ENCODE measurements at places on chromosomes 5 and 9.

DNA sequence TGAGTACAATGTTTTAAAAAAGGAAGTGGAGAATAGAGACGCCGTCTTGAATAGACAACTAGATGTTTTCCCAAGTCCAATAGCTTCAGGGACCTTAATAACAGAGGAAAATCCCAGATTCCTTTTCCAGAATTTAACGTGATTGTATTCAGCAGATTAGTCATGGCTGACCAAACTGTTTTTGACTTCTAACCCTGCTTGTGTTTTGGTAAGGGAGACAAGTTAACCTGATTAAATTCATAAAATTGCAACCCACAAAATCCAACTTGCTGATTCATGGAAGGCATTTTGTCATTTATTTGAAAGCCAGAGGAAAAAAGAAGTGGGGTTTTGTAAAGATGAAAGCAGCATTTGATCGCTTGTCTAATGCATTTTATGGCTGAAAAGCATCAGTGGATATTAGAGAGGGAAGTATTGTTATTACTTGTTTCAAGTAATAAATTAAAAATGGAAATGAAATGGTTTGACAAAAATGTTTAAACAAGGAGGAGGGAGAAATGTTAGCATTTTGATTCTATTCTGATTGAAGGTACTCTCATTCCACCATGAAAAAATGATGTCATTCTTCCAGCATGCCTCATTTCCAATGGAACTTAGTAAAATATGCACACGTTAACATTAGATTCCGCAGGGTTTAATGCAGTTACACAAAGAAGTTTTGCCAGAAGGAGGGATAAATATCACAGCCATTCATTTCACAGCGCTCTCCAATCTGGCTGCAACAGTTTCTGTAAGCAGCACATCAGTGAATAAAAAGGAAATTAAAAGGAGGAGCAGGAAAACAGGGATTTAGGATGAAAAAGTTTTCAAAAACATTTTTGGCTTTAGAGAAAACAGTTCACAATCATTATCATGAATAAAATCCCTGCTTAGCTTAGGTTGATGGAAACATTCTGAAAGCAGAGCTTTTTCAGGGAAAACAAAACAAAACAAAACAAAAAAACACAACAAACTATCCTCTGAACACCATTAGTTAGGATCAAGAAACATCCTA is 314.7 kb downstream of the PRR16 start:
- DNase-seq, result no peak

DNA sequence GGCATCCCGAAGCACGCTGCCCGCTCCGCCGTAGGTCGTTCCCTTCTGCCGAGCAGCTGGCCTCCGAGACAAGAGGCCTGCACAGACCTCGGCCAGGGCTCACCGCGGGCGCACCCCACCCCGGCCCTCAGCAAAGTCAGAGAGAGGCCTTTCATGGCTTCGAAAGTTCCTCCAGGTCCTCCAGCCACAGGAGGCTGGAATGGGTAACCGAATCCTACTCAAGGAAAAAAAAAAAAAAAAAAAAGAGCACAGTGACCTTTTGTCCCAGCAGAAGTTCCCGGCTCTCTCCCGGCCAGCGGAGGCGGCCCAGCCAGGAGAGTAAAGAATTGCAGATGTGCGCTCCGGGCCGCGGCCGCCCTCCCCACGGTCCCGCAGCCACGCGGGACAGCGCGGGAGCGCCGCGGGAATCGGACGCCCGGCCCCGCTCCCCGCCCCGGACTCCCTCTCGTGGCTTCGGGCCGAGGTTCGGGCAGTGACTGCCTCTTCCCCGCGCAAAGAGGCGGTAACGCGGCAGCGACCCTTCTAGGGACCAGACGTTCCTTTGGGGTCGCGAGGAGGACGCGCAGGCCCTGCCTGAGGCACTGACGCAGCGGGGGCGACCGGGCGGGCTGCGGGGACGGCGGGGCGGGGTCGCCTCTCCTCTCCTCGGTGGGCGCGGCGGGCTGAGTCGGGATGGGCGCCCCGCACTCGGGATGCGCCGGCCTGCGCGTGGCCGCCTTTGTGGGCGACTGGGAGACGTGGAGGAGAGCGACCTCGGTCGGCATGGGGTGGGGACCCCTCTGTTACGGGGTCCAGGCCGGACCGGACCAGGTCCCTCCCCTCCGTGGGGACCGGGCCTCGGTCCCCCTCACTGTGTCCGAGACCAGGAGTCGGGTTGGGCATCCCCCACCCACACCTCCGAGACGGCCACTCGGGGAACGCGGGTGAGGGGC is 754 bp downstream of the GFPT2 start:
- DNase-seq, result no peak

DNA sequence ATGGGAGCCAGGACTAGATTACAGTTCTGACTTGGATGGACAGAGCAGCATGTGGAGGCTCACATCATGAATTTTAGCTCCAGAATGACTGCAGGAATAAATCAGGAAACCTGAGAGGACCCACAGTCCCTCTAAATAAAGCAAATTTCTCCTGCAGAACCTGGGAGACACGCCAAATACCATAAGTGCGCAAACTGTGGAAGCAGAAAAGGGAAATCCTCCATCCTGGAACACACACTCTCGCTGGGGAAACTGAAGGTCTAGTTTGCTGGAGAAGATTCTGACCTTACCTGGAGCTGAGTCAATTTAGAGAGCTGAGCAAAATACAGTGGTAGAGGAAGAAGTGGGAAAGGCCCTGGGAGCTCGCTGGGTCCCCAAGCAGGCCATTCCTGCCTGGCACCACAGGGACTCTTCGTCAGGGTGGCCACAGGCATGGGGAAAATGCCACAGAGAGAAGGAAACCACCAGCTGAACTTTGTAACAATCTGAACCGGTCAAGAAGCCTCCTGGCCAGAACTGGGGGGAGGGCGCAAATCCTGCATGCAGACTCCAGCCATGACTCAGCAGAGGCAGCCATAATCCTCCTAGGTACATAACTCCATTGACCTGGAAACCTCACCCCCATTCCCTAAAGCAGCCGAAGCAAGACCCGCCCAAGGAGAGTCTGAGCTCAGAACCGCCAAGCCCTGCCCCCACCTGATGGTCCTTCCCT is 390.9 kb downstream of the LRRC70 start:
- DNase-seq, result no peak

DNA sequence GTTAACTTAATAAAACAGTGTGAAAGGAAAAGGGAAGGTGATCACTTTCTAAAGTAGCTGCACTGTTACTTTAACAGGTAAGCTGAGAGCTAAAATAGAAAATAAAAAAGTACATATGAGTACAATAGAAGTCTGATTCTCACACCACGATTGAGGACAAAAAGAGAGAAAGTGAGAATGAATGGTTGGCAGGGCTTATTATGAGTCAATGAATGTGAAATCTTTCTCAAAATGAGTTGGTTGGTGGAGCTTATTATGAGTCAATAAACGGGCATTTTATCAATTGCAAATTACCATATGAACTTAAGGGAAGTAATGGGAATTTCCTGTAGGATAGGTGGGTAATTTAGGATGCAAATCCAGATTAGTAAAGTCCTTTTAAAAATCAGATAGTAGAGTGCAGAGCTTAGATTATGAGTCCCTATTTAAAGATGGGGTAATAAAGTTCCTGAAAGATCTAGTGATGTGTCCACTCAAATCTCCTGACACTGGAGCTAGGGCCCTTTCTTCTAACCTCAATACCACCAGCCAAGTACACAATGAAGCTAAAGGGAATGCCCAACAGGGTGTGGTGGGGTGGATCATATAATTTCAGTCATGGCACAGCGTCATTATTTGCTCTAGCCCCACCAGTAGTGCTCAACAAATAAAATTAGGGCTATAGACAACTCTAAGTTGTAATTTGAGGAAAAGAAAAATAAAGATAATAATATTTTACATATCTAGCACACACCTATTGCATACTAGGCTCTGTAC is 21.1 kb upstream of the TLR4 start:
- DNase-seq, result no peak

- no peak for DNase-seq
These were observed 32.9 kb downstream of the NDUFS6 start for GRCh38 chr5:1834022-1834551.

DNA sequence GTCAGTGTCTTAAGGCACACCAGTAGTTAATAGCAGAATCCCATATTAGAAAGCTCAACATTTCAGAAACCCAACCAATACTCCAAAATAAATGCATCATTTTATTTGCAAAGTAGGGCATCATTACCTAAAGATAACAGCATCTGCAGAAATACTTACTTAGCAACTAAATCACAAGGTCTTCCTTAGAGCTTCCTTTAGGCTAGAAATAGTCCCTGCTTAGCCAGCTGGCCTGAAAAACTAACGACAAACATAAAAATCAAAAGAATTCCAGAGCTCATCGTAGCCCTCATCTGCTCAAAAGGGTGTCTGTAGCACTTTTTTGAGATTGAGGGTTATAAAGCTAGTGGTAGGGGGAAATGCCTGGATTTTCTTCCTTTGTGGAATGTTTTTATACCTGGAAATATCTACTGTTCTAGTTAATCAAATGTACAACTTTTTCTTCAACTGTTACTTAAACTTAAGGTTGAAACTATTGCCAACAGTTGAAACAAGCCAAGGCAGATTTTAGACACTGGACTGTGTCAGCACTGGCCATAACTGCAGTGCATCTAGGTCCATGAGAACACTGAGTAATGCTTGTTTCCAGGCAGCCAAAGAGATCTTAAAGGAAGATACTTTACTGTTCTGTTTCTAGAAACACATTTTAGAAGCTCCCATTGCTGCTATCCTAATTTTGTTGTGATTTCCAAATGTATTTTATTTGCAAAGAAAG is 129.4 kb upstream of the RASA1 start:
- no peak for DNase-seq

DNA sequence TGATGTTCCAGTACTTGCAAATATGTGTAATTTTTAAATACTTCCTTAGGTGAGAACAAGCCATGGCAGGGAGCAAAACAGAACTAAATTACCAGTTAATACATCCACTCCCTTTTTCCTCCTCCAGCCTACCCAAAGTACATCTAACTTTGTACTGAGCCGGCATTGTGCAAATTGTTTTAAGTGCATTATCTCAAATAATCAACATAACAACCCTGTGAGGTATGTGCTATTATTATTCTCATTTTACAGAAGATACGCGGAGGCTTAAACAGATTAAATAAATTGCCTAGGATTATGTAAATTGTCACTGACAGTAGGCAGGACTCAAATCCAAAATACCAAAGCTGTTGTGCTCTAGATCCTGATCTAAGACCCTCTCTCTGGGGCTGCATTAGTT is 55.5 kb upstream of the KLF4 start:
- no peak for DNase-seq

- DNase-seq, result no peak
These were observed 9.2 kb upstream of the ERAP1 start for GRCh38 chr5:96816991-96817390.

- no peak for DNase-seq
These were observed 25.6 kb downstream of the PDE8B start for GRCh38 chr5:77235846-77236721.

GRCh38 chr5:14983666-14984441 is 112.3 kb upstream of the ANKH start:
- no peak for DNase-seq

DNA sequence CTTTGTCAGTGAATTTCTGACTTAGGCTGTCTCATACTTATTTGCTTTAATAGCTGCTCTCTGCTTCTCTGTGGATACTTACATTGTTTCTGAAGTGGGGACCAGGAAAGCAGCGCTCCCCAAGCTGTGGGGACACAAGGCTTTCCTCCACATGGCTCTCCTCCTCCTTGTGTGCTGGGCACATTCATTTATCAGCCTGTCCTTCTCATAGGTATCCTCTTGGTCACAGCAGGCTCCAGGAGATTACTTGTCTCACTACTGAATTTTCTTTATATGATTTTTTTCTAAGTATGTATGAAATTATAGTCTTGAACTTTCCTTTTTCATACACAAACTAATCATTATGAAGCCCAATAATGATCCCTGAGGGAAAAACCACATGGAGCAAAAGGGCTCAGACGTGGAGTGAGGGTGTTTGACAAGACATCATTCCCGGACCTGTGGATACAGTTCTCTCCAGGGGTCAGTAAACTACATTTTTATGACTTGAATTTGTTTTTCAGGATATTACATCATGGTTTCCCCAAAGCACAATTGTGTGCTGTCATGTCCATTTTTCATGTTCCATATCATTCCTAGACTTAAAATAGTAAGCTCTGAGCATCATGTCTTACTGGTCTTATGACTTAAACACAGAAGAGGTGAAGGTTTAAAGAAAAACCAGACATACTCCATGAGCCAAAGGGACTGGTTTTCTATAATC is 234.5 kb downstream of the PCSK1 start:
- DNase-seq, result no peak

DNA sequence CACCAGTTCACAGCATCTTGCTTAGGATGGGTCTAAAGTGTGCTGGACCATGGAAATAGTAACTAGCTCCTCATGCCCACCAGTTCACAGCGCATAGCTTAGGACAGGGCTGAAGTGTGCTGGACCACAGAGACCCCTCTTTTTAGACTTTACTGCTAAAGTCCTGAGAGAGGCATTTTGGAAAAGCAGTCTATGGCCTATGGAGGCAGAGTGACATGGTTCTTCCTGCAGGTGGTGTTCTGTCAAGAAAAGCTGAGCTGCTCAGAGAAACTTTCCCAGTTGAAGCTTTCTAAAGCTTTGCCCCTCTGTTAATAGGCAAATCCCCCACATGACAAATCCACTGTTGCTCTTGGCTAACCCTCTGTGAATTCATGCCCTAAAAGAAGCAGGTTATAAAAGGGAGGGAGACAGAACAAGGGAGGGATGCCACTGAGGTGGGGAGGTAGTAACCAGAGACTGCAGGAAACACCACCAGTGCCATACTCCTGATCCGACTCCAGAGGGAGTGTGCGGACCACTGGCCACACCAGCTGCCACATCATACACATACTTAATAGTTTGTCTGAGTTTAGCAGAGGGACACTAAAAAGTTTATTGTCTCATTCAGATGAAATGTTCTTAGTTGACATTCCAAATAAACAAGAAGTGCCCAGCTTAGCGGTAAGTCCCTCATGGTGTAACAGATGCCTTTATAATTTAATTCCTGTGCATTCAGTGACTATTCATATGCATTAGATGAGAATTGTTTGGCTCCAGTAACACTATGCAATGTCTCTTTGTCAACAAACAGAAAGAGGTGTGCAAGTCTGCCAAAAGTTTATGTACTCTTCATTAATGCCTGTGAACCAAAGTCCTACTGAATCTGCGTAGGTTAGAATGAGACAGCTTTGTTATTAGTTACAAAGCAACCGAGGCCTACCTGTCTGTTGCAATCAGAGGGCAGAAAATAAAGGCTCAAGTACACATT is 236.2 kb upstream of the NFIL3 start:
- DNase-seq, result no peak

GRCh38 chr5:35478856-35479682 is 138.6 kb upstream of the SPEF2 start:
- no peak for DNase-seq

DNA sequence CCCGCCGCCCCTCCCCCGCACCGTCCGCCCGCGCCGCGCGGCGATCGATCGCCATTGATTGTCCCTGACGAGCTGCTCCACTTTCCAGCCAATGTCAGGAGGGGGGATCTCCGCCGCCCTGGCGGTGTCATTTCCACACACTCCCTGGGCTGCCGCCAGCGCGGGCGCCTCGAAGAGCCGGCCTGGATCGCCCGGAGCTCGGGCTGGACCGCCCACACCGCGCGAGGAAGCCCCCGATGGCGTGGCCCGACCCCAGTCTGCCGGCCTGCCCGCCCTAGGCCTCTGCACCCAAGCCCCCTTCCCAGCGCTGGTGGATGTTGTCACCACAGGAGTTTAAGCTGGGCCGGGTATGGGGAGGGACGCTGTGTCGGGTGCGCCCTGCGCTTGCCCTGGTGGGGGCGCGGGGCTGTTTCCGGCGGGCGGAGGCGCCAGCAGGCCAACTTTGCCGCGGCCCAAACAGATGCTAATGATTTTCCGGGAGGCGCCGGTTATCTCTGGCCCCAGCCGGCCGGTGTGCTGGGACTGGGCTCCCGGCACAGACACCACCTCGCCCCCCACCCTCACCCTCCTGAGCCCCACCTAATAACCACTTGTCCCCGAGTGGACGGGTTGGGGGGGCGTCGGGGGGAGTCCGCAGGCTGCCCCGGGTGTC is 10.6 kb upstream of the CXXC5 start:
- DNase-seq, result peak; percentile 80

All from GM12891 (cell line).